ENCODE measurements at places on chromosomes 5 and 9.

DNA sequence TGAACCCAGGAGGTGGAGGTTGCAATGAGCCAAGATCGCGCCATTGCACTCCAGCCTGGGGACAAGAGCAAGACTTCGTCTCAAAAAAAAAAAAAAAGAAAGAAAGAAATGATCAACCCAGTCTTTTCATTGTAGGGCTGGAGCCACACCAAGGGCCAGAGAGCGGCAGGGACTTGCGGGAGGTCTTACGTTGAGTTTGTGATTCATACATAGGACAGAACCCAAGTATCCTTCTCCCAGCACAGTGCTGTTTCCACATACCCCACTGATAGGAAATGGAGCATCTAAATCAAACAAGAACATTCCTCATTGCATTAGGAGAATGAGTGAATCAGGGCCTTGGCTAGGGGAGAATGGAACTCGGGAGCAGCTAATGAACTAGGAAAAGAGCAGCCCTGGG lies 3.5 kb upstream of the TNIP1 start:
- DNase-seq: peak; percentile 6

GRCh38 chr5:106732624-106733023 lies 938.1 kb downstream of the EFNA5 start:
- DNase-seq: no peak

DNA sequence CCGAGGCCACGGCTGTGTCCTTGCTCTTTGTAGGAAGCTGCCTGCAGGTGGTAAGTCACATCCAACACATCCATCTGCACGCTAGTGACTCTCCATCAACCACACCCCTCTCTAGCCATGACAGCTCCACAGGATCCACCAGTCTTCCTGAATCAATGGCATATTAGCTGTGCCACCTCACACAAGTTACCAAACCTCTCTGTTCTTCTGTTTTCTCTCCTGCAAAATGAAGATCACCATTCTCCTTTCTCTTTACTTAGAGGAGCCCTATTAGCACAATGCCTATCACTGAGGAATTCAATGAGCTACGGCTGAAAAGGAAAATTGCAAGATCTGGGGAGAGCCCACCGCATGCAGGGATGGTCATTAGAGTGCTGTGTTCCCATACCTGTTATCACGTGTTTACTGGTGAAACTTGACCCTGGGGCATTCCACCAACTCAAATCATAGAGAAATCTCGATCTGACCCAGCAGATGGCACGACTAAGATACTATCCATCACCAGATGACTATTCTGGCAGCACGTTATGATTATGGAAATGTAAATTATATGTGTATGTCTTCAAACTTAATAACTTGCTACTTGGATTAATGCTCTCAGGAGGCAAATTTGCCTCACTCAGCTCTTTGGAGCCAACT lies 20.9 kb downstream of the WHRN start:
- DNase-seq: no peak

GRCh38 chr5:14108170-14108996 lies 34.8 kb upstream of the TRIO start:
- DNase-seq: peak; percentile 85

GRCh38 chr5:128196791-128197190 lies 113.2 kb downstream of the SLC12A2 start:
- peak; percentile 64 for DNase-seq

- DNase-seq: no peak
Observed at GRCh38 chr5:111926026-111926425, 169.0 kb upstream of the NREP start.

DNA sequence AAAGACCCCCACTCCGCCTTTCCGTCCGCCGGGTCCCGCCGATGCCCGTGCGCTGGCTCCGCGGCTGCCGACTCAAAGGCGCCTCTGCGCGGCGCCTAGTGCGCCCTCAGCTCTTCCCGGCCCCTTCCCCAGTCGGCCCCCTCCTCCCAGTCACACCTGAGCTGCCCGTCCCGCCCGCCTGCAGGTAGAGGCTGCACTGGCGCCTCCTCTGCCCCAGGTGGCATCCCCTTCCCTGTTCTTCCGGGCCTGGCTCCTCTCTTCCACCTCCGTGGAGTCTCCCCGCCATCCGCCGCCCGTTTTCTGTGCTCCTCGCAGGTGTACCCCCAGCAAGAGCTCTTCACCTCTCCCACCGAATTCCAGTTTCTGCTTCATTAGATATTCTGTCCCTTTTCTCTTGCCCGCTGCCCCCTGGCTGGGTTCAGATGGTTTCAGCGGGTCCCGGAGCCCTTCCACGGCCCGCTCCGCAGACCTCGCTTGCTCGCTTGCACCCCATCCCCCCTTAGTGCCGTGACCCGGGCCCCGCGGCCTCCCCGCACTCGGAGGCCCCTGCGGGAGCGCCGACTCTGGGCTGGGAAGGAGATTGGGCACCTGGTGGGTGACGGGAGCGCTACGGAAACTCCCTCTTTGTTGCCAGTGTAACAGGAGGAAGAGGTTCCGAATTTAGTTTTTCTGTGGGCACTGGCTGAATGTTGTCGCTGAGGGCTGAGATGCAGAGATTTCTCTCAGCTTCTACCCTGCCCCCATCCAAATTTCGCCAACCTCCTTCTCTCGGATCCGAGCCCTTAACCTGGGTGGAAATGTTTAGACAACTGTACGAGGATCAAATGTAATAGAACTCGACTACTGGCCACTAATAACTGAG lies 809 bp downstream of the SLC44A1 start:
- no peak for DNase-seq
